ENCODE measurements at places on chromosomes 7 and 10.

- DNase-seq, result no peak
Observed at GRCh38 chr10:98436704-98437103, 10.0 kb downstream of the HPS1 start.

DNA sequence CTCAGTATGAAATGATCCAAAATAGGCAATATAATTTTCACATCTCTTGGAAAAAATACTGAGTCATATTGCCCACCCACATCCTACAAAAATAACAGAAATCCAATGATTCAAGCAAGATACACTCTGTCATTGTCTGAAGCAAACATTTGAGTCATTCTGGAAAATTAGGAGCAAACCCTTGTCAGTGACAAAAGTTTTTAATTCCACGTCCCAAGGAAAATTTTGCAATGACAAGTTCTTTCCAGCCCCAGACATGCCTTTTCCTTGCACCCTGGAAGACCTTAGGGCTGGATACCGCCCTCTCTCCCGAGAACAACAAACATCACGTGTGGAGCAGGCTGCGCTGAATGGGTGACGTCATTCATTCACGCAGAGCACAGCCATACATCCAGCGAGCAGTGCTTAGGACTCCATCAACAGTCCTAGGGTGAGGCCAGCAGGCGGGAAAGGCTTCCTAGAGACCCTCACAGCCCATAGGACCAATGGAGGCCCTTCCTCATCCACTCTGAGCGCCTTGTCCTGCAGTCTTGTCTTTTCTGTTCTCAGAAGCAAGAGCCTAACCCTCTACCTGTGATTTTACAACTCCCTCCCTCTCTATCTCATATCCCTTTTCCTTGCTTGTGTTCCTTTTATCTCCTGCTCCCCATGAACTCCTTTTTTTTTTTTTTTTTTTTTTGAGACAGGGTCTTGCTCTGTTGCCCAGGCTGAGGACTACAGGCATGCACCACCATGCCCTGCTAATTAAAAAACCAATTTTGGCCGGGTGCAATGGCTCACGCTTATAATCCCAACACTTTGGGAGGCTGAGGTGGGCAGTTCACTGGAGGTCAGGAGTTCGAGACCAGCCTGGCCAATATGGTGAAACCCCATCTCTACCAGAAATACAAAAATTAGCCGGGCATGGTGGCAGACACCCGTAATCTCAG lies 23.5 kb upstream of the KDM7A start:
- no peak for DNase-seq

- DNase-seq, result no peak
Observed at GRCh38 chr7:139594911-139595476, 71.5 kb downstream of the CLEC2L start.

DNA sequence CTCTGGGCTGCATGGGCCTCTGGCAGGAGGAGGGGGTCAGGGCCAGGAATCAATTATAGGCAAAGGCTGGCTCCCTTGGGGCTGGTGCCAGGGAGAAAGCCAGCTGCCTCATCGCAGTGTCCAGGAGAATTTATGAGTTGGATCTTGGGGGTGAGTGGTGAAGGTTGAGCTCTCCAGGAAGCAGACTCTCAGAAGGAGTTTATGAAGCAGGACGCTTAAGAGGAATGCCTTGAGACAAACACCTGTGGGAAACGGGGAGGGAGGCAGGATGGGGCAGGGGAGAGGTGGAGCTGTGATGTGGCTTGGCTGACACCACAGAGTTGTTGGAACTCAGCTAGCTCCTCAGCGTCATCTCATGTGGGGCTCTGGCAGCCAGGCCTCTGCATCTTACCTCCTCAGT lies 428.5 kb downstream of the RPS24 start:
- DNase-seq, result no peak

GRCh38 chr10:119516381-119517234 lies 25.9 kb downstream of the RGS10 start:
- DNase-seq, result no peak

All from stimulated activated CD8-positive, alpha-beta memory T cell treated with anti-CD3 and anti-CD28 coated beads, Interleukin-7, amount 100 ng/mL, for 1 hour (primary cell).